Occipital lobe (tissue), 3 donors: ENCODE measurements at places on chromosomes 12 and 14. TPM values are rescaled to one million over a fixed set of nuclear protein-coding genes. Genes with fewer than 3 reads are reported as not detected.

GRCh38 chr12:119325813-119326212 is 8.7 kb upstream of the CCDC60 start:
- DNase-seq: no peak

- no peak for DNase-seq
Measured at GRCh38 chr12:14913381-14913781, 25.0 kb downstream of the ERP27 start.

- DNase-seq: no peak
Measured at GRCh38 chr14:55152052-55152753, 23.2 kb downstream of the LGALS3 start.

GRCh38 chr14:97873291-97873690 is 1076.1 kb downstream of the VRK1 start:
- DNase-seq: no peak

- no peak for DNase-seq
Measured at GRCh38 chr12:25328072-25328712, 77.5 kb upstream of the KRAS start.

GRCh38 chr12:115103884-115104883 is 420.2 kb upstream of the TBX3 start:
- no peak for DNase-seq

- DNase-seq: no peak
Measured at GRCh38 chr12:114512351-114512750, 106.4 kb upstream of the TBX5 start.

DNA sequence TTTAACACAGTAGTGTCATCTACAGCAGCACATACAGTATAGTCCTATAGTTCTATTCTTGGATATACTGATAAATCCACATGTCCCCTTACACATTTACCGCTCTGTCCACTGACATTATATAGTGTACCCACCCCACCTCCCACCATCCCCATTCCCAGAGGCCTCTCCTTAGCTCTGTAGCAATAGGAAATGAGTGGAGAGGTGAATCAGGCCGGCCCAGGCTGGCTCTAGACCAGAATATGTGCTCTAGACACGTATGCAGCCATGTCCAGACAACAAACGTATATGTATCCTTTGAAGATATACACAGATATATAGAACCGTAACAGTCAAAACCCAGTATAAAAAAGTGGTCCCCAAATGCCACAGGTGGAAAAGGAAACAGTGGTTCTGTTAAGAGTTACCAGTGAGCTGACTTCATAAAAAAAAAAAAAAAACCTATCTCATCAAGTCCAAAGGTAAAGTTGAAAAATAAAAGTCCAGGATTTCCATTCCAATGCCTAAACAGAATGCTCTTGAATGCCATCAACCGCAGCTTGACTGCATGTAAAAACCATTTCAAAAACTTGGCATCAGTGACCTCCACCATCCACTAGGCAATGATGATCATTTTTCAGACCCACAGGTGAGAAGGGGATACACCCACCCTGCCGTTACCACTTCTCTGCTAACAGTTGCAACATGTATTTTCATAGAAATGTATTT is 16.7 kb downstream of the EGLN3 start:
- DNase-seq: no peak

GRCh38 chr12:71277866-71278265 is 120.1 kb upstream of the TSPAN8 start:
- no peak for DNase-seq

- DNase-seq: no peak
Measured at GRCh38 chr12:7788294-7788660, 925 bp upstream of the NANOG start.

DNA sequence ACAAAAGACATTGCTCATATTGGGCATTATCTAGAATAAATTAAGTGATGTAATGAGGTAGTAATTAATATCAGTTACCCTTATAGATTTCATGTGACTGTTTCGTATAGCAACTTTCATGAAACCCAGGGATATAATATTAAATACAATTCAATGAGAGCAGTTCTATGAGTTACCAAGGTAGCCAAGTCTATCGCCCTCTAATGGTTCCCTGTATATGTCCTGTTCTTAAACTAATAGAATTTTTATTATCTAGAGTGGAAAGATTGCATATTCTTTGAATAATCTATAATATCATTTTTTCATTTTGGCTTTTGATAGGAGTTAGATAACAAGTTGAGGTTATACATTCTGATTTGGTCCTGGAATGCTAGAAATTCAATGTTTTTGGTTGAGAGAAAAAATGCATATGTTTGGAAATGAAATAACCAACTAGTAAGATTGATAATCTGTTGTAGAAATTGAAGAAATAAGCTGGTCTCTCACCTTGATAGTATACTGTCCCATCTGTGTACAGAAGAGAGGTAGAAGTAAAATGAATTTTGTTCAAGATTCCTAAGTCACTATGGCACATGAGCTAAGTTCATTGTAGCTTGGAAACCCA is 59.7 kb downstream of the SCFD1 start:
- DNase-seq: no peak

- DNase-seq: no peak
Measured at GRCh38 chr12:111170543-111170942, 198.4 kb downstream of the PHETA1 start.

- no peak for DNase-seq
Measured at GRCh38 chr14:72999316-72999715, 27.6 kb downstream of the ZFYVE1 start.

DNA sequence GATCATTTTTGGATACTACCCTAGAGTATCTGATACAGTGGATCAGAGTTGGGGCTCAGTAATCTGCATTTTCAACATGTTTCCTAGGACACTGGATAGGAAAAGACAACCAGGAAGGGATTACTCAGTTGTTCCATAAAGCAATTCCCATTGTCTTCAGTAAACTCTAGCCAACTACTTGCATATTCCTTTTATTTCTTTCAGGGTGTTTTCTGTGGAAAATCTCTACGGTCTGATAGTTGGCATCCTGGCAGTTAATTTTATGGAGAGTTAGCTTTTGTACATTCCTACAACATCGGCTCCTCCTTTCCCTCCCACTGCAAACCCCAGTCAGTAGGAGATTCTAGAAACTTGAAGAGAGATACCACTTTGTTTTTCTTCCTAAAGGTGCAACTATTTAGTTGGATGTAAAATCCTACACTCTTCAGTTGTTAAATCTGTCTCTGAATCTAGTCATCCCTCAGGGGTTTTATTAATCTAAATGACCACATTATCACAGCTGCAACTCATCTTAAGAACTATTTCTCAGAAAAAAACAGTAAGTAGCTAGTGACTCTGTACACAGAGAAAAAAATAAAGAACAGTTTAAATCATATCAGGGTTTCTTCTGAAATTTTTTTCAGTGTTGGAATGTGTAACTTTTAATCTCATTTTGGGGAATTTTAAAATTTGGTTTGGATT is 103.9 kb downstream of the PDE3A start:
- no peak for DNase-seq

DNA sequence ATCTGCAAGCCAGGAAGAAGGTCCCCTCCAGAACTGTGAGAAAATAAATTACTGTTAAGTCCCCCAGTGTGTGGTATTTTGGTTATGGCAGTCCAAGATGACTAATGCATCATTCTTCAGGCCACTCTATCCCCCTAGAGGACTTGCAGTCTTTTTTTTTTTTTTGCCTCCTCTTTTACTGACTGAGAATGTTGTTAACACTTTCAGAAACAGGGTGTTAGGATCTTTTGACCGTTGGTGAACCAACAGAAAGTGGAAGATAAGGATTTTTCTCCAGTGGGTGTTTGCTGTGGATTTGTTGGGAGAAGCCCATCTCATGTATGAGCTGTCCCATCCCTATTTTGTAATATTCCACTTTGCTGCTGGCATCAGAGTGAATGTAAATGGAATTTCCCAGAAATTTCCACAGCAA is 37.8 kb downstream of the MARK3 start:
- no peak for DNase-seq

DNA sequence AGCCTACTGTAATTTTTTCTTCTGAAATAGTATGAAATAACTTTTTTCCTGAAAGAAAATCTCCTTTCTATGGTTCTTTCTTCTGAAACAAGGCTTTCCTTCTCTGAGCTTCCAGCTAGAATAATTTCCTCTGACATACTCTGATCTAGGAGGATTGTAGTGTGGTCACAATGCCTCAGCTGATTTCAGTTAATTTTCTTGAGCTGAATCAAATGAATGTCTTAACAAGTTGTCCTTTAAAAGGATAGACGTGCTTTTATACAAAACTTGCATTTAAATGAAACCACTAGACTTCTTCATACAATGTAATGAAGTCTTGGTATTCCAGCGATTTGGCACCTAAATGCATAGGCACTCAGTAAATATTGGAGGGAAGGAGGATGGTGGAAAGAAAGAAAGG is 94.4 kb downstream of the BICD1 start:
- DNase-seq: no peak

DNA sequence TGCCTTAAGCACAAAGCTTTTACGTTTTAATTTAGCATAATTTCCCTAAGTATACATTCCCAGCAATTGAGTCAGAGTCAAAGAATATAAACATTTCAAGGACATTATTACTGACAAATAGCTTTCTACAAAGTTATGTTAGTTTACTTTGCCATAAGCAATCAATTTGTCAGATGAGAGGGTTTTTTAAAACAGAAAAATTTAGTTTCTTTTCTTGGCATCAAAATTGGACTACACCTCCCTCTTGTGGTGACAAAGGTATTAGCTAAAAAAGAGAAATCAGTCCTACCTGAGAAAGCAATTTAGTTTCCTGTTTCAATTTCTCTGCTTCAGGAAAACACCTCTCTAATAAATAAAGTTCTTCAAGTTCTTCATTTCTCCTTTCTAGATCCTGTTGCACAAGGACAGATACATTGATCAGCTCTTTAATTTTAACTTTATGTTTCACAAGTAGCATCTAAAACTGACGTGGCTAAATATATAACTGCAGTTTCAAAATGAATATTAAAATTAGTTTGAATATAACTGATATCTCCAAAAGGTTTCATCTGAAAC is 39.9 kb downstream of the DNAI7 start:
- no peak for DNase-seq

GRCh38 chr14:25308244-25308643 is 258.3 kb upstream of the STXBP6 start:
- no peak for DNase-seq

GRCh38 chr14:42548349-42548748 is 941.7 kb downstream of the LRFN5 start:
- DNase-seq: no peak

- DNase-seq: no peak
Measured at GRCh38 chr12:70536650-70537049, 100.6 kb downstream of the PTPRB start.

- no peak for DNase-seq
Measured at GRCh38 chr12:29232086-29232485, 83.0 kb downstream of the FAR2 start.

DNA sequence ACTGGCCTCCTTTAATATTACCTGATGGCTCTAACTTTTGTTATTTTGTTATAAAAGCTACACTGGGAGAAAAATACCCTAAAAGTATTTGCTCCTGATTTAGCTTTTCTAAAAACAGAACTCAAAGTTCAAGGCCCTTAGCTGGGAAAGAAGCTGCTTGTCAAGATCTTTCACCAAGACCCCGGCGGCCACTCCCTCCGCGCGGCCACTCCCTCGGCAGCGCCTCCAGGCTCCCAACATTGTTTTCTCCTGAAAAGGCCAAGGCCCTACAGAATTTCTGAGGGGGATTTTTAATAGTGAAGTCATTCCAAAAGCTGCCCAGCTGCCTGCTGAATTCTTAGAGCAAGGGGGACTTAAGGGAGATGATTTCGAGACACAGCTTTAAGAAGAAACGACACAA is 96.4 kb downstream of the NTN4 start:
- DNase-seq: no peak

DNA sequence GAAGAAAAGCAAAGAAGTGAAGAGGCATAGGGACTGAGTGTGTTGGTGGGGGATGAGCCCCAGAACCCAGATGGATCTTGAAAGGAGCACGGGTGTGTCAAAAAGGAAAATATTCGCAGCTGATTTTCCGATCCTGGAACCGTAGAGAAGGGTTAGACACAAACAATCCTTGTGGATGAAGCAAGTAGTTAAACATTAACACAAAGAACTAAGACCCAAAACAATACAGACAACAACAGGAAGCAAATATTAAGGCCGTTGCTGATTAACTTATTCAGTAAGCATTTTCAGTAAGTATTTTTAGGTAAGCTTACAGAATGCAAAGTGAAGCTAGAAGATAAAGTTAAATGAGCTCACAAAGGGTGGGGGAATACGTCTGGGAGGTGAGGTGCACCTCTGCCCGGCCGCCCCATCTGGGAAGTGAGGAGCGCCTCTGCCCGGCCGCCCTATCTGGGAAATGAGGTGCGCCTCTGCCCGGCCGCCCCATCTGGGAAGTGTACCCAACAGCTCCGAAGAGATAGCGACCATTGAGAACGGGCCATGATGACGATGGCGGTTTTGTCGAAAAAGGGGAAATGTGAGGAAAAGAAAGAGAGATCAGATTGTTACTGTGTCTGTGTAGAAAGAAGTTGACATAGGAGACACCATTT is 62.8 kb upstream of the PRB2 start:
- no peak for DNase-seq

DNA sequence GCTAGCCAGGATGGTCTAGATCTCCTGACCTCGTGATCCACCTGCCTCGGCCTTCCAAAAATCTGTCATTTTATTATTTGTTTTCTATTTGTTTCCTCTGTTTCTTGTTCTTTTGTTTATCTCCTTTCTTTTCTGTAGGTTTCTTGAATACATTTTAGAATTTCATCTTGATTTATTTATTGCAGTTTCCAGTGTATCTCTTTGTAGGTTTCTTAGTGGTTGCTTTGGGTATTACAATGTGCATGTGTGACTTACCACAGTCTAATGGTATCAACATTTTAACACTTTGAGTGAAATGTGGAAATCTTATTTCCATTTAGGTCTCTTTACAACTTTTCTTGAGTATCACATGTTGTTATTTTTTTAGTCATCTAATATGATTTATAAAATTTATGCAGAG is 29.9 kb upstream of the MUCL1 start:
- DNase-seq: no peak

- no peak for DNase-seq
Measured at GRCh38 chr12:77980782-77981181, 150.1 kb downstream of the NAV3 start.

DNA sequence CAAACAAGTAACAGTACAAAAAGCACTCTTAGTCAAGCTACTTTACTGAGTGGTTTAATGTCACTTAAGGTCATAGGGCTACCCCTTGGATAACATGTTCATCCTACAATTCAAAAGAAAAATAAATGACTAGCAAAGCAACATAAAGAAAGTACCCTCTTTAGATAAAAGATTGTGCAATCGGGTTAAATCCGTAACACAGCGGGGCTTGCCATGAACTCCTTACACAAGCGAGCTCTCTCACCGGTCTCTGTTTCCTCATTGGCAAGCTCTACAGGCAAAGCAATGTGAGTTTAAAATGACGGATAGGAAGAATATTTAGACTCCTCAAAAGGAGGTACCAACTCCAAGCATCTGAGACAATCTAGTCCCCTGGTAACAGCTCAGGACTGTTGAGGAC is 140.6 kb downstream of the EGLN3 start:
- no peak for DNase-seq

Gene FGF6
- not detected for total RNA-seq

Gene CLEC1B
- not detected for total RNA-seq

Gene KCNH3
- total RNA-seq: 7.5 TPM

Gene SYCP3
- total RNA-seq: 0.47 TPM

Gene NINJ2
- total RNA-seq: 0.31 TPM

Gene PTPRR
- total RNA-seq: 19.5 TPM

Gene ABCC9
- total RNA-seq: 21.2 TPM

Gene FBLN5
- total RNA-seq: 4.1 TPM

Gene OR4E2
- not detected for total RNA-seq

Gene ZC2HC1C
- total RNA-seq: 2.8 TPM

Gene MSI1
- total RNA-seq: 7.5 TPM
